ENCODE measurements at places on chromosomes 2 and 18. TPM values are rescaled to one million over a fixed set of nuclear protein-coding genes. Genes with fewer than 3 reads are reported as not detected.

GRCh38 chr2:239113171-239113570 lies 265.3 kb downstream of the TWIST2 start:
- no peak for DNase-seq

TACR1 gene
- total RNA-seq: not detected

ANKRD62 gene
- not detected for total RNA-seq

VWA3B gene
- not detected for total RNA-seq

STPG4 gene
- total RNA-seq: 0.72 TPM

DLGAP1 gene
- 0.17 TPM for total RNA-seq

DNA sequence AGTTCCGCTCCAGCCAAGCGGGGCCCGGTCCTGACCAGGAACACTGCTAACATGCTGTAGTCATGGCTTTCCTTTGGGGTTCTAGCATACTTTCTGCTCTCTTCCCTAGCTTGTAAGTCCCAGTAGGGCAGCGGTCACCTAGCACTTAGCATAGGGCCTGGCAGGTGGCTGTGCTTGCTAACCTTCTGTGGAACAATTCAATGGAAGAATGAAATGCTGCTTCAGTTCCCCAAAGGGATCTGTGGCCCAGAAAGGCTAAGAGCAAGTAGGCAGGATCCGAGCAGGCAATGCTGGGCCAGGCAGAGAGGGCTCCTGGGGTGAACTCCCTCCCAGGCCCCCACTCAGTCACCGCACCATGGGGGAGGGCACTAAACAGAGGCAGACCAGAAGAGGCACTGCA lies 266.8 kb downstream of the CELF4 start:
- no peak for DNase-seq

- DNase-seq: no peak
Observed at GRCh38 chr2:24153478-24153877, 21.4 kb upstream of the FAM228A start.

SPEG gene
- 9.0 TPM for total RNA-seq

GRCh38 chr2:215003001-215003400 lies 135.4 kb downstream of the ABCA12 start:
- no peak for DNase-seq

DNAH7 gene
- total RNA-seq: not detected

MYOM1 gene
- total RNA-seq: 4.2 TPM

IL36G gene
- total RNA-seq: not detected

DNA sequence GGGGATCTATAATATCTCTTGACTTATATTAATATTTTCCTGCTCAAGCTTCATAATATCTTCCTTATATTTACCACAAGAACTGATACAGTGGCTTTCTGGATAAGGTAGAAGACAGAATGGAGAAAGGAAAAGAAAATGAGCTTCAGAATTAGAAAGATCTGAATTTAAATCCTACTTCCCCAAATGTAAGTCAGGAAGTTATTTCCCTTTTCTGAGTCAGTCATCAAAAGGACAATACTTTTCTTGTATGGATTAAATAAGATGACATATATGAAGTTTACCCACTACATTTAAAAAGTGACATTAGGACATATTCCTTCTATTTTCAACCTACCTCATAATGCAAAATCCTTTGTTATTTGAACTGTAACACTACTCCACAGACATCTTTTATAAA lies 19.0 kb downstream of the KRCC1 start:
- DNase-seq: no peak

DNA sequence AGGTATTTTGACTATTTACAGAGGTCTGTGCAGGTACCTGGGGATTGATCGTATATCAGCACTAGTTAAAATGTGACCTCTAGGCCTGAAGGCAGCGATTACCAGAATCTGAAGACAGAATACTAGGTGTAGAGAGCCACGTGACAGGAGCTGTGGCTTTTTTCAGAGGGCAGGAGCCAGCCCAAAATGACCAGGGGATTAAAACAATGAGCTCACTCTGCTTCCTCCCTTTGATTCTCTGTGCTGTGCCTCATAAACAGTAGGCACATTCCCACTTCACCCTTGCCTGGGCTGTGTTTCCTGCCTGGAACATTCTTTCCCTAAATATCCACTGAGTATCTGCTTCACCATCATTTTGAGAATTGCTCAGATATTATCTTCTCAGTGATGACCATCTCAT lies 15.2 kb downstream of the ITGAV start:
- no peak for DNase-seq

GRCh38 chr2:59622599-59623308 lies 930.7 kb downstream of the BCL11A start:
- no peak for DNase-seq

MRO gene
- not detected for total RNA-seq

GRCh38 chr2:167814881-167815718 lies 432.3 kb downstream of the STK39 start:
- no peak for DNase-seq

- no peak for DNase-seq
Observed at GRCh38 chr18:23209031-23209430, 73.7 kb downstream of the CABLES1 start.

GRCh38 chr2:64348386-64349130 lies 105.4 kb upstream of the LGALSL start:
- DNase-seq: no peak

DNA sequence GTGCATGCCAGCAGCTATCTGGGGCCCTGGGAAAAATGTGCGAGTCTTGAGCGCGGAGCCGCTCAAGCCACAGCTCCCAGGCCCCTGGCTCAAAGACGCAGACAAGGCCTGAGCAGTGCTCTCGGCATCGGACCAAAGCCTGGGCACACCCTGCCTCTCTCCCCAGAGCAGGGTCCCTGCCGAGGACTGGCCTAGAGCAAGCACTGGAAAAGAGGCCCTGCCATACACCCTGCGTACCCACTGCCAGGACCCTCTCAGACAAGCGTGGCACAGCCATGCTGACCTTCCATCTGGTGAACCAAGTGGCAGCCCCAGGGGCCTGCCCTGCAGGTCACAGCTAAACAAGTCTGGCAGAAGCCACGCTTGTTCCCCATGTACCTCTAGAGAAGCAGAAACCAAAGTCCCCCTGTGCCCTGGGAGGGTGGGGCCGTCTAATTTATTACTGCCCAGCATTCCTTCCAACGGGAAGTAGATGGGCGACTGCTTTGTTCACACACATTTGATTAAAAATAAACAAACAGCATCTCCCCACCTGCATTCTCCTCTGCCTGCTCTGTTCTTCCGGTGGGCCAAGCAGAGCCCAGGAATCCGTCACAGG lies 14.0 kb downstream of the STK25 start:
- no peak for DNase-seq

DNA sequence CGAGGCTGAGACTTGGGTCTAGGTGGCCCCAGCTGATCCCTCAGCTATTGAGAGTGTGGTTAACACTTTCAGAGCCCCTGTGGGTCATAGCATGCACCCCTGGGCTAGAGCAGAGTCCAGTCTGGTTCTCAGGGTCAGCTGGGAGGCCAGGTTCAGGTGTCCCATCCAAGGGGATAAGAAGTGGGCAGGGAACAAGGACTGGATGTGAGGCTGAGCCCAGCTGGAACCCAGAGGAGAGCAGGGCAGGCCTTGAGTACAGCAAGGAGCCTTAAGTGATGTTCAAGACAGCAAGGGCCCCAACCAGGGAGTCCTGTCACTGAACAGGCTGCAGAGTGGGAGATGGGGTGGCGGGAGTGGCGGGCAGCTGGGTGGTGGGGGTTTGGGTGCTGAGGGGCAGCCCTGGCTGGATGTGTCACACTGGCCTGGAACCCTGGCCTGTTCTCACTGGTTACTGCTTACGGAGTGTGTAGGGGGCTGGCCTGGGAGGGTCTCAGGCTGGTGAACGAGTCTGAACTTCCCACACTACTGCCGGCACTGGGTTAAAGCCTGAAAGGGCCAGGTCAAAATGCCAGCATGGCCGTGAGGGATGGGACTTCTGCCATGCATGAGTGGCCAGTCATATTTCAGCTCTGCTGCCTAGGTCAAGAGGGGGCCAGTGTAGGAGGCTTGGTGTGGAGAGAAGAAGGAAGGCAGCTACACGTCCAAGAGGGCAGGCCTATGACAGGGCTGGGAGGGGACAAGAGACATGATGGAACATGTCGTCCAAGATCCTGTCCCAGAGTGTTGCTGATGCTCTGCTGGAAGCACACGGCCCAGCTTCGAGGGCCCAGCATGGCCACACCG lies 13.6 kb downstream of the TMEM185B start:
- no peak for DNase-seq

GPR45 gene
- not detected for total RNA-seq

TXNDC2 gene
- total RNA-seq: not detected

DNA sequence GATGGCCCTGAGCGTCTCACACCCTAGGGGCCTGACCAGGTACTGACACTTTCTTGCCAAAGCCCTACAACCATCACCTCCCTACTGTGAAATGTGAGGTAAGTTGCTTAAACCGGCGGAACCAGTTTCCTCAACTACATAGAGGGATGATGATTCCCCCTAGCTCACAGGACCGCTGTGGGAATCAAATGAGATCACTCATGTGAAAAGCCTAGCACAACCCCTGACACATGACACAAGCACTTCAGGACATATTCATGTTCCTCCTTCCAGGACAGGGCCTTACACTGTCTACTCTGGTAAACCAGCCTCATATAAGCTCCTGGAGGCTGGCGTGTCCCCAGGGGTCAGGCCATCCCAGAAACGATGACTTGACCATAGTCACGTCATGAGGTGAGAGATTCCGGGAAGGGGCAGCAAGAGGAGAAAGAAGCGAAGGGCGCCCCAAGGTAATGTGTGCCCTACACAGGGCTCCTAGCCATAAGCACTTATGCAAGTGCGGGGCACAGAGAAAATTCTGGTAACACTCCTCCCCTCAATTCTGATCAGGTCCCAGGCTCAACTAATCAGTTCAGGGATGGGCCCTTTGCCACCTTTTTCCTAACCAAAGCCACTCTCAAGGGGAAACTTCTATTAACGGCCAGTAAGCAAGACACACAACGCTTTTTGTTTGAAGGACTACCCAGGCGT lies 49.5 kb downstream of the C2orf42 start:
- peak; percentile 61 for DNase-seq

KLHL41 gene
- total RNA-seq: 0.25 TPM

DNA sequence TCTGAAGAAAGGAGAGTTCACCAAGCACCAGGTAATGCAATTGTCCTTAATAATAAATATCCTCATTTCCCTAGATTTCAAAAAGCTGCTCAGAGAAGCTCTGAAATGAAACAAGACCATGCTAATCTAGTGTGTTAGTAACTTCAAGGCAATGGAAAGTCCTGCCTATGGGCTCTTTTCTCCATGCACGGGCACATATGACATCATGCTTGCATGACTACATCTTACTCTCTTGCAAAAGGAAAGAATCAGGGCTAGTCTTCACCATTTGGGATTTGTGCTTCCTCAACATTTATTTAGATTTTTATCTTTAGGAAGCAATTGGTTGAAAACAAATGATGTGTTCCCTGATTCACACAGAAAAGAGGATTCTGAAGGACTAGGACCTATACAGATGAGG lies 204.0 kb upstream of the POU3F3 start:
- DNase-seq: no peak

- DNase-seq: no peak
Observed at GRCh38 chr18:22145160-22145559, 24.2 kb upstream of the GATA6 start.

GRCh38 chr18:32152705-32153448 lies 37.0 kb upstream of the MEP1B start:
- DNase-seq: no peak

DNA sequence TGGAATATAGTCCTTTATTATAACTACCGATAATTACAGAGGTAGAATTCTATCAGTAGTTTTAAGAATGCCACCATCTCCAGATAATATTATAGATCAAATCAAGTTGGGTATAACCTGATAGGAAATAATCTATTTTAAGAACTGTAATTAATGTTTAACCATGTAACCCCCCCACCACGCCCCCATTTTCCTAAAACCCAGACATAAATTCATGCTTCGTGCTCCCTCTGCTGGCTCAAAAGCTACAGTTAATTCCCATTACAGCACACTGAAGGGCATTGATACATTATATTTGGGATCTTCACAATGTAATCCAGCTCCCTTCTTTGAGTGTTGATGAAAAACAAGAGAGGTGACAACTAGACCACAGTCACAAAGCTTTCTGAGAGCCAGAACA lies 228.0 kb upstream of the SMAD7 start:
- no peak for DNase-seq

DNA sequence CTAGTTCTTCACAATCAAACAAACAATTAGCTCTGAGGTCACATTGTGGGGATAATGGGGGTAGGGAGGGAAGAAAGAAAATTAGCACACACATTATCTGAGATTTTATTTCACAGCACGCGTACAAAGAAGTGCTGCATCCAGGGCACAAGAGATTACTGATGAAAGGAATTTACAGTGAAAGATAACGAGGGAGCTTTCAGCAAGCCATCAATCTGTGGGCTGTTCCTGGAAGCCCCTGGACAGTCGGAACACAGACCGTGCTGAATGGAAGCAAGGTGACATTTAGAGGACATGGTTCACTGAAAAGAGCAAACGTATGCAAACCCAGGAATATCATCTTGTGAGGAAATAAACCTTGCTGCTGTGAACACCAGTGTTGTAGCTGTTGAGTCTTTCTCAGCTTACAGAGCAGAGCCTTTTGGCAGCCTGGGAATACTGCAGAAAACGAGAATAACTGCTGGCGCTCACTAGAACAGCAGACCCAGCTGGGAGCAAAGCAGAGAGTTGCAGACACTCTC lies 63.2 kb downstream of the SCG2 start:
- DNase-seq: no peak

GALNT3 gene
- total RNA-seq: 3.0 TPM

DNA sequence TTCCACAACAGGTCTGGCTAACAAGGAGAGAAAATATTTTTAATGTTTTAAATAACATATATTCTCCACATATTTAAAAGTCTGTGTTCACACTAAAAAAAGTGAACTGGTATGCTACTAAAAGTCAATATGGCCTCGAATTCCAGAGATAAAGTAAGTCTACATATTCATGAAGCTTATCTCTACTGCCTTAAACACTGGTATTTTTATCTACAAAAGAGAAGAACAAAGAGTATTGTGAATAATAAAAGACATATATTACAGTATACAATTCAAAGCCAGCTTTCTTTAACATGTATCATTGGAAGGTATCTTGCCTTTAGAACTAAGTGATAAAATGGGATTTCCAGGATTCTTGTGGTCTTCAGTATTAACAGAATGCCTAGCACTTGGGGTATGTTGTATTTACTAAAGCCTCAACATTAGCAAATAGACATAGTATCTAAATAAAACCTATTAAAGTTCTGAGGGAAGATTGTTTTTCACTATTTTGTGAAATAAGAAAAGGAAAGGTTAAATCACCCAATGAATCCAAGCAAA lies 302.8 kb upstream of the CCDC68 start:
- DNase-seq: no peak
